GM12878 (cell line): ENCODE measurements at places on chromosomes 6 and 20.
A peak's percentile ranks its signal among the peaks of the same experiment; 100 is the strongest.

- H3K4me3 ChIP-seq: no peak overlapping the region
- no peaks in the 10 kb centered on the region; the same call in 1 of the 2 replicates for H3K27me3 ChIP-seq
- H3K4me1 ChIP-seq: no peaks in the 10 kb centered on the region
Measured at GRCh38 chr6:29447670-29448069, 8.6 kb downstream of the OR10C1 start.

- H3K27ac ChIP-seq: no peak overlapping the region
- no peaks in the 10 kb centered on the region for H3K36me3 ChIP-seq
- no peaks in the 10 kb centered on the region for H3K4me1 ChIP-seq
- DNase-seq: no peak
- no peaks in the 10 kb centered on the region for H3K27me3 ChIP-seq
Measured at GRCh38 chr6:134555672-134556071, 237.8 kb upstream of the SGK1 start.

DNA sequence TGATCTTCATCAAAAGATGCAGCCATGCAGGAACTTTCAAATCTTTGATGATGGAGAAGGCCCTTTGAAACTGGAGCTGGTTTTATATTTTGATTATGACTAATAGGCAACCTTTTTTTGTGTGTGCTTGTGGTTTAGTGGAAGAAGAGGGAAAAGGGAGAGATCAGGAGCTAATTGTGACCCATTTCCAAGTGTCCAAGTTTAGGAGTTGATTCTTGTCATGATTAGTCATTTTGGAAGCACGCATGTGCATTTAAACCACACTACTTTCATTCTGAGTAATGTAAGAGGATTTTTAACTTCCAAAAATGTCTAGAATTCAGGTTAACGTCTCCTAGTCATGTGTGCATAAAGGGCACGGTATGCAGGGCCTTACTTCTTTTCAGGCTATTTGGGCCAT is 3.5 kb downstream of the FOXO3 start:
- H3K27ac ChIP-seq: peak overlapping the region; percentile 85
- no peak for DNase-seq
- H3K36me3 ChIP-seq: peaks cover 5% of the 10 kb centered on the region; the same call in 1 of the 2 replicates
- peaks cover 28% of the 10 kb centered on the region for H3K4me1 ChIP-seq

DNA sequence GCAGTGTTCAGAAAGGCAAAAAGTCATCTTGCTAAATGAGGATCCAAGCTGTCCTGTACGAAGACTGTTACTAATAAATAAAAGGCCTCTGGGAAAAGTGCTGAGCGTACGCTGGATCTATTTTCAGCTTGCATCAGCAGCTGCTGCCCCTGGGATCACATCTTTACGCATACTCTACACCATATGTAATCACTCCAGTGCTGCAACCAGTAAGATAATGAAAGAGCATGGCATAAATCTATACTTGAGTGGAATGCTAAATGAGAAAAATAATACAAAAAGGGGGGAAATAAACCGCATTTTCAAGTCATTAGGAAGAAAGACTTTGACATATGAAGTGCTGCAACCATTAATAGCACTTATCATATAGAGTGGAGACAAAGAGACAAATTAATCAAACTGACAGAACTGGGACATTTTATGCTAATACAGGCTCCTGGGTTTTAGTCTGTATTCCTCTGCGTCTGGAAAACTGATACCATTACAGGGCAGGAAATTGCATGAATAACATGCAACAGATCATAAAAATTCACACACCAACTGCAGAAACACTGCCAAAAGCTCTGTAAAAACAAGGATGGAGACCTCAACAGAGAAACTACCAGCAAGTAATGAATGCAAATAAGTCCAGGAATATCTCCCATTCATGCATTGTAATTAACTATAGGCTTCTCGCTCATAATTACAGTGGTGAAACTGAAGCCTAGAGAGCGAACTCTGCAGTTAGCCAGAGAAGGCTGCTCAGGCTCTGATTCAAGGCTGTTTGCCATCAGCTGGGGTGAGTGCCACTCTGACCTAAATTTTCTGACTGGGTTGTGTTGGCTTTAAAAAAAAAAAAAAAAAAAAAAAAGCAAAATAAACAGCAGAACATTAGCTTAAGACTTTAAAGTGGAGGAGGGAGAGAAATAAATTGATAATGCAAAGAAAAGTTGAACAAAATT is 83.8 kb downstream of the GJA10 start:
- H3K4me1 ChIP-seq: no peaks in the 10 kb centered on the region
- H3K27ac ChIP-seq: no peak overlapping the region
- H3K27me3 ChIP-seq: no peaks in the 10 kb centered on the region; the same call in 1 of the 2 replicates
- no peaks in the 10 kb centered on the region for H3K36me3 ChIP-seq
- no peak overlapping the region for H3K4me3 ChIP-seq

DNA sequence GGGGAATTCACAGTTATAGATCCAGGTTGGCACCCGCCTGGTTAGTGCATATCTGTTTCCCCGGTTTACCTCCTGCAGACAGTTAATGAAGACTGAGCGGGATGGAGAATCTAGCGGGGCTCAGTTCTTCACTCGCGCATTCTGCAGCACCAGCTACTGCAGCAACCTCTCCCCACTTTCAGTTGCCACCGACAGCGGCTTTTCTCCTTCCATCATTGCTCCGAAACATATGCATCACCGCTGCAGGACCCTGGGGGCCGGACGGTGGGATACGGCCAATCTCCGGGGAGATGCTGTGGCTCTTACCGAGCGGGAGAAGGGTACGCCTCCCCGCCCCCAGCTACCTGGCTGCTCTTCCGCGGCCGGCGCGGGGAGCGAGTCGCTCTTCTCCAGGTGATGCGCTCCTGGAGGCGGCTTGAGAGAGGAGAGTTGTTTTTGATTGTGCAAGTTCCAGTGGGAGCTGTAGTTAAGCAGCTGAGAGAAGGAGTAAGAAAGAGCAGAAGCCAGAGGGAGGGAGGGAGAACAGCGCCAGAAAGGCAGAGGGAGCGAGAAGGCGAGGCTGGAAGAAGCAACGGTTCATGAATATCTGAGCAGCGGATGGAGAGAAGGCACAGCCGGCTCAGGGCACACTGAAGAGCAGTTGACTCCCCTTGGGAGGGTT is at the start of gene SGK1:
Gene SGK1 (minus strand): TSS at position 642 of the 661 bp plus-strand sequence. CDS start 652 bp downstream, outside the sequence.
- no peak for DNase-seq
- H3K4me3 ChIP-seq: peak within 1 kb of the TSS; percentile 62
- peaks cover 13% of the 10 kb centered on the region for H3K27me3 ChIP-seq
- no peaks in the 10 kb centered on the region for H3K4me1 ChIP-seq
- H3K27ac ChIP-seq: no peak within 1 kb of the TSS

- H3K27me3 ChIP-seq: no peaks in the 10 kb centered on the region
- no peak overlapping the region for H3K4me3 ChIP-seq
- peaks cover 17% of the 10 kb centered on the region for H3K4me1 ChIP-seq
- no peak overlapping the region for H3K27ac ChIP-seq
- DNase-seq: no peak
Measured at GRCh38 chr6:89475101-89475500, 42.1 kb downstream of the ANKRD6 start.

DNA sequence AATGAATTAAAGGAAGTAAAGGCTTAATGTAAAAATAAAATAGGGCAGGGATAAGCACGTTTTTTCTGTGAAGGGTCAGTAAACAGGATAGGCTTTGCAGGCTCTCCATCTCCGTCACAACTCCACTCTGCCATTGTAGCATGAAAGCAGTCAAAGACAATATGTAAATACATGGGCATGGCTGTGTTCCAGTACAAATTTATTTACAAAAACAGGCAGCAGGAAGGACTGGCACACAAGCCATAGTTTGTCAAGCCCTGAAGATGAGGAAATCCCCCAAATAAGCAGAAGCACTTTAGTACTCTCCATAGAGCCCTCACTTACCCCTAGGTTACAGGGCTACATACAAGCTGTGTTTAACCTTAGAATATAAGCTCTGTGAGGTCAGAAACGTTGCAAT is 8.9 kb upstream of the FBXO9 start:
- H3K27me3 ChIP-seq: no peaks in the 10 kb centered on the region
- no peak for DNase-seq
- no peaks in the 10 kb centered on the region for H3K36me3 ChIP-seq
- H3K27ac ChIP-seq: no peak overlapping the region

GRCh38 chr6:11229655-11230046 is 2.8 kb downstream of the NEDD9 start:
- H3K27me3 ChIP-seq: no peaks in the 10 kb centered on the region
- no peaks in the 10 kb centered on the region; the same call in 1 of the 2 replicates for H3K36me3 ChIP-seq
- H3K4me1 ChIP-seq: peaks cover 6% of the 10 kb centered on the region
- H3K27ac ChIP-seq: no peak overlapping the region

DNA sequence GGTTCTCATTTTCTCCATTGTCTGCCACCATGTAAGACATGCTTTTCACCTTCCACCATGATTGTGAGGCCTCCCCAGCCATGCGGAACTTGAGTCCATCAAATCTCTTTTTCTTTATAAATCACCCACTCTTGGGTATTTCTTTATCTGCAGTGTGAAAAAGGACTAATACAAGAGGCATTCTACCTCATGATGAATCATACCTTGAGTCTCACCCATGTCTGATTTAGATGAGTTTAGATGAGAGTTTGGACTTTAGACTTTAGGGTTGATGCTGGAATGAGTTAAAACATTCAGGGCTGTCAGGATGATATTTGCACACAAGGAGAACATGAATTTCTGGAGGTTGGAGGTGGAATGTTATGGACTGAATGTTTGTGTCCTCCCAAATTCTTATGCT is 545.6 kb downstream of the C6orf118 start:
- H3K27ac ChIP-seq: no peak overlapping the region
- no peaks in the 10 kb centered on the region for H3K4me1 ChIP-seq
- no peaks in the 10 kb centered on the region for H3K27me3 ChIP-seq
- H3K4me3 ChIP-seq: no peak overlapping the region
- DNase-seq: no peak
- no peaks in the 10 kb centered on the region for H3K36me3 ChIP-seq

DNA sequence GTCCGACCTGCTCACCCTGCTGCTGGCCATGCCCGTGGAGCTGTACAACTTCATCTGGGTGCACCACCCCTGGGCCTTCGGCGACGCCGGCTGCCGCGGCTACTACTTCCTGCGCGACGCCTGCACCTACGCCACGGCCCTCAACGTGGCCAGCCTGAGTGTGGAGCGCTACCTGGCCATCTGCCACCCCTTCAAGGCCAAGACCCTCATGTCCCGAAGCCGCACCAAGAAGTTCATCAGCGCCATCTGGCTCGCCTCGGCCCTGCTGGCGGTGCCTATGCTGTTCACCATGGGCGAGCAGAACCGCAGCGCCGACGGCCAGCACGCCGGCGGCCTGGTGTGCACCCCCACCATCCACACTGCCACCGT is 885 bp downstream of the NTSR1 start:
- no peaks in the 10 kb centered on the region for H3K4me1 ChIP-seq
- no peaks in the 10 kb centered on the region; the same call in 1 of the 2 replicates for H3K27me3 ChIP-seq
- no peak for DNase-seq
- no peak overlapping the region for H3K4me3 ChIP-seq
- H3K36me3 ChIP-seq: no peaks in the 10 kb centered on the region
- H3K27ac ChIP-seq: no peak overlapping the region

DNA sequence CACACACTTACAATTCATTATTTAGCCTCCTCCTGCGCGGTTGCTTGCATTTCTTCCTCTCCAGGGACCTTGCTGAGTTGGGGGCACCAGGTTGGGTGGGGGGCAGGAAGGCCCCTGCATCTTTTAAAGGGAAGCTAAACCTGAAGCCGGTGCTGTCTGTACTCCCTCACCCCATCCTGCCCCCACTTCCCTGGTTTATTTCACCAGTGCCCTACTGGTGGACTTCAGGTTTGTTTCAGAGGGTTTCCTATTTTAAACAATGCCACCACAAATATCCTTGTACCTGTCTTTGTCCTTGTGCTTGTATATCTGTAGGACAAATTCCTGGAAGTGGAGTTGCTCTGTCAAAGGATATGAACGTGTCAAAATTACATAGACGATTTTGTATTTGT is 21.0 kb downstream of the PTK7 start:
- no peak overlapping the region for H3K4me3 ChIP-seq
- DNase-seq: no peak
- H3K36me3 ChIP-seq: no peaks in the 10 kb centered on the region
- peak overlapping the region; percentile 57; the same call in 1 of the 2 replicates for H3K27ac ChIP-seq
- peaks cover 19% of the 10 kb centered on the region for H3K4me1 ChIP-seq
- no peaks in the 10 kb centered on the region for H3K27me3 ChIP-seq

DNA sequence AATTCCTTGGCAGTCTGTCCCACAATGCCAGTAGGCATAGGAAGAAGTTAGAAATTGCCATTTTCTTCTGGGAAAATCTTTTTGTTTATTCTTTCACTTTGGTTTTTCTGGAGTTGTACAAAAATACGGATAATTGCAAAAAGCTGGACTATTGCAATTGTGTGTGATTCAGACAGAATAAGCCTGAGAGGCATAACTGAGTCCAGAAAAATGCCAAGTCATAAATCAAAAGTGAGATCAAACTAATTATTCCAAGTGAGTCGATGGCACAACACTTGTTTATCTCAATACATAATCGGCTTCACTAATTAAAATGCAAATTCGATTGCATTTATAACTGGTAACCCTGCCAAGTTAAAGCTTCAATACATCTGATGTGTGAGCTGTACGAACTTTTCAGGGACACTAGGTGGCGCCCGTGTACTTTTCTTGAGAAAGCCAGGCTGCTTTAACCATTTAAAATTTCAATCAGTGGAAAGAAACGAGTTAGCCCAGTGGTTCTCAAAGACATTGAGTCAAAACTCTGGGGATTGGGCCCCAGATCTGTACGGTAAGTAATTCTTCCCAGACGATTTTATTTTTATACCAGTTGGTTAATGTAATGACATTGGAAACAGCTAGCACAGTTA is 102.6 kb downstream of the LAMP5 start:
- no peak overlapping the region for H3K27ac ChIP-seq
- no peak overlapping the region for H3K4me3 ChIP-seq
- H3K27me3 ChIP-seq: no peaks in the 10 kb centered on the region

GRCh38 chr20:8194721-8195120 is 62.7 kb downstream of the PLCB1 start:
- no peak overlapping the region for H3K27ac ChIP-seq
- H3K27me3 ChIP-seq: no peaks in the 10 kb centered on the region
- H3K4me1 ChIP-seq: no peaks in the 10 kb centered on the region
- DNase-seq: no peak
- H3K36me3 ChIP-seq: no peaks in the 10 kb centered on the region
